ENCODE measurements at places on chromosomes 2 and 18.
A peak's percentile ranks its signal among the peaks of the same experiment; 100 is the strongest.

DNA sequence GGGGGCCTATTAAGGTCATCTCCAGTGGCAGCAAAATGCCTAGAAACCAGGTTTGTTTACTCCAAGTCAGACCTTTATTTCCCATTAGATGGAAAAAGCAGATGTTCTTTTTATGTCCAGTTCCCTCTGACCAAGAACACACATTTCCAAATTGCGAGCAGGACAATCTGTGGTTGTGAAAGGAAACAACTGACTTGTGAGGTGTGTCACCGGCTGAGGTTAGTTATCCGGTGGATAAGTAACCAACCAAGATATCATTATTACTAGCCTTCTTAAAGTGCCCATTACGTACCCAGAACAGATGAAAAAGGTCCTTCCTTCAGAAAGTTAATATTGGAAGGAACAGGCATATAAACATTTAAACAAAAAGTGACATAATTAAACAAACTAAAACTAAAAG lies 112.9 kb downstream of the THADA start:
- DNase-seq = no peak

DNA sequence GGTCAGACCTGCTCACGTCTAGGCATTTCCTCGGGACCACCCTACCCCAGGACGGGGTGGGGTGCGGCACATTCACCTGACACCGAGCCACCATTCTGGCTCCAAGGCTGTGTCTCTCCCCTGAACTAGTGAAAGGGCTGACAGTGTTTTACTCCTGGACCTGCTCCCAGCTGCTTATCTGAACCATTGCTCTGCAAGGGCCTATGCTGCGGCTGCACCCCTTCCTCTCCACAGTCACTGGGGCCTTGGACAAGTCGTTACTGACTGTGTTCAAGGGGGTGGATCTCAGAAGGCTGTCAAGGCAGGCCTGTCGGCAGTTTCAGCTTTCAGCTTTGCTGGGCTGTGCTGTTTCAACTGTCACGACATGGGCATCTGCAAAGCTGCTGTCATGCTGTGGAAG lies 11.7 kb downstream of the CREG2 start:
- no peak for DNase-seq

- no peak for DNase-seq
Measured at GRCh38 chr2:190791347-190791975, 89.2 kb upstream of the GLS start.

DNA sequence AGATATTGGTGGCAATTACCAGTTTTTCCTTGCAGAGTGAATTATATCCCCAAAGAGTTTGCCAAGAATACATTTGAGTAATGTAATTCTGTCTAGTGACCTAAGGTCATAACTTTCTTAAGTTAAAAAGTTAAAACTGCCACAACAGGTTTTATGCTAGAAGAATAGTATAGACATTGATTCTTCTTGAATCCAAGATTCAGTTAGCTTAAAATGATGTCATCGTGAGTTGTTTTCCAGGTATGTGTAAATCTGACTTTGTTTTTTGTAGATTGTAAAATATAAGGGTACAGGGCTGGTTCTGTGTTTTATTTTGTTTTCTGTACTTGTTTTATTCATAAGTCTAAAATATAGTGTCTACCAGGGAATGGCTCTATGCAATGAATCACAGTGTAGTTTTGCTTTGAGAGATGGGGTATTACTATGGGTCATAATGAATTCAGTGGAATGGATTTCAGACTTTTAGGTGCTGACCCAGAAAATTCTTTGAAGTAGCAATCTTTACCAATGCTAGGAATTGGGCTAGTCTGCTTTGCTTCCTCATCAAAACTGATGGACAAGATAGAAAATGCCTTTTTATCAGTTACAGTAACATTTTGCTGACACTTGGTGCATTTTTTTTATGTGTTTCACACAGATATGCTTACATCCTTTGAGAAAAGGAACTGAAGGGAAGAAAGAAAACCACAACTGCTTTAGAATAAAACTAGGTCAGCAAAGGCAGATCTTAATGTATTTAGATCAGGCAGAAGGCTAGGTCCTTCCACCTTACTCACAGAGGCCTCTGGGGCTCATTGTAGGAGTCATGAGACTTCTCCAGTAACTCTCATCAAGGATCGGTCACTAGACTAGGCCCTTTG lies 20.8 kb upstream of the MGAT5 start:
- no peak for DNase-seq

DNA sequence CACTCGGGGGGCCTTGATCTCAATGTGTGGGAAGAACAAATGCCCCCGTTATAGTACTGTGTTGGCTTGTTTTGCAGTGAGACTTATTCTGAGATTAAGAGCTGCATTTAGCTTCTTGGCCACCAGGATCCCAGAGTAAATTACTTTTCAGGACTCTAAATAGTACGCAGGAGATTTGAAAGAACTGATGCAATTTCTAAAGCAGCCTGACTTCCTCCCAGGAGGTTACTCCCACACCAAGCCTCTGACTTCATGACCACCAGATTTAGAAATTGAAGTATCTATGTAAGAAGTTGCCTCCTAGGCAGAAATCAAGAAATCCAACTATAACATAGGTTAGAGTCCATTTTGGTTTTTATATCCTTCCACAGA lies 67.0 kb downstream of the FEZ2 start:
- DNase-seq = no peak

DNA sequence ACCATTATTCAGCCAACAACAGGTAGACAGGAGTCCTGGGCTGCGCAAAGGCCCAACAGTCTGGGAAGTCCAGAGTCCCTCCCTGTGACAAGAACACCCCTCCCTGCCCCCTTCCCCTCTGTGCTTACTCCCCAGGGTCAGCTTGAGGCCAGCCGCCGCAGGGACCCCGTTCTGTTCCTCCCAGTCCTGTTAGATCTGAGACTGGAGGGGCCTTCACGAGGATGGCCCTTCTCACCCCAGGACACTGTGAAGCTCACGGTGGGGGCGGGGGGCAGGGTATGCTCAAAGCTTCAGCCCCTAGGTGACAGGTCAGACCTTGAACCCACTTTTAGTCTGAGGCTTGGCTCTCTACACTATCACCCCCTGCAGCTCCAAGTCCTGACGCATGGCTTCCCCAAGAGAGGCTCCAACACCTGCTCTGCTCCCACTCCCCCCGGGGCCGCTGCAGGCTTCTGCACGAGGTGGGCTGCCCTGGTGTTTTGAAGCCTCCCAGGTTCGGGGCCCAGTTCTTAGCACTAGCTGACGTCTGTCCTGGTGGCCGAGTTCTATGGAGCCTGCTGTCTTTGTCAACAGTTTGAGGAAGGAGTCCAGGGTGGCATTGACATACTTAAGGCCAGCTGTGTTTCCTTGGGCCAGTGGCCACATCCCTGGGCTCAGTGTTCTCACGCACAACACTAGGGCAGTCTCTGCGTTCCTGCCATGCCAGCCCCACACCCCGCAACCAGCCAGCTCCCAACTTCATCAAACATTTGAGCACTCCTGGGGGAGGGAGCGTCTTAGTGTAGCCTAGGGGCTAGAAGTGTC lies 37.2 kb upstream of the HPCAL1 start:
- no peak for DNase-seq

- DNase-seq = no peak
Measured at GRCh38 chr2:148619560-148620195, 24.9 kb upstream of the EPC2 start.

DNA sequence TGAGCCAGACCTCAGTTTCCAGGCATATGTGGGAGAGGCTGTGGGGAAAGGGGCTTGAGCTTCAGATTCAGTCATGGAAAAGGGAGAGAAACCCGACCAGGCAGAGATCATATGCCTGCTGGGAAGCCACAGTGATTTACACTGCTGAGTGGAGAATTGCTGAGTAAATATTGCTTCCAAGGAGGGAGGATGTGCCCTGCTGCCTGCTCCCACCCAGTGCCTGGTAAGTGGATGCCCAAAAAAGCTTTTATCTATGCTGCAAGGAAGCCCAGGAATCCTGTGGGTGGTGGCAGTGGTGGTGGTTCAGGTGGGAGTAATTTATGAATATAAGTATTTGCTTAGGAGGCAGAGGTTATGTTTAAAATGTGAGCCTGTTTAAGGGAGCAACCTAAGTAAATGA lies 39.5 kb downstream of the INO80C start:
- no peak for DNase-seq

GRCh38 chr18:62325806-62326645 lies 916 bp downstream of the TNFRSF11A start:
- DNase-seq = peak; percentile 54

GRCh38 chr2:127066942-127067341 lies 40.0 kb downstream of the BIN1 start:
- no peak for DNase-seq

DNA sequence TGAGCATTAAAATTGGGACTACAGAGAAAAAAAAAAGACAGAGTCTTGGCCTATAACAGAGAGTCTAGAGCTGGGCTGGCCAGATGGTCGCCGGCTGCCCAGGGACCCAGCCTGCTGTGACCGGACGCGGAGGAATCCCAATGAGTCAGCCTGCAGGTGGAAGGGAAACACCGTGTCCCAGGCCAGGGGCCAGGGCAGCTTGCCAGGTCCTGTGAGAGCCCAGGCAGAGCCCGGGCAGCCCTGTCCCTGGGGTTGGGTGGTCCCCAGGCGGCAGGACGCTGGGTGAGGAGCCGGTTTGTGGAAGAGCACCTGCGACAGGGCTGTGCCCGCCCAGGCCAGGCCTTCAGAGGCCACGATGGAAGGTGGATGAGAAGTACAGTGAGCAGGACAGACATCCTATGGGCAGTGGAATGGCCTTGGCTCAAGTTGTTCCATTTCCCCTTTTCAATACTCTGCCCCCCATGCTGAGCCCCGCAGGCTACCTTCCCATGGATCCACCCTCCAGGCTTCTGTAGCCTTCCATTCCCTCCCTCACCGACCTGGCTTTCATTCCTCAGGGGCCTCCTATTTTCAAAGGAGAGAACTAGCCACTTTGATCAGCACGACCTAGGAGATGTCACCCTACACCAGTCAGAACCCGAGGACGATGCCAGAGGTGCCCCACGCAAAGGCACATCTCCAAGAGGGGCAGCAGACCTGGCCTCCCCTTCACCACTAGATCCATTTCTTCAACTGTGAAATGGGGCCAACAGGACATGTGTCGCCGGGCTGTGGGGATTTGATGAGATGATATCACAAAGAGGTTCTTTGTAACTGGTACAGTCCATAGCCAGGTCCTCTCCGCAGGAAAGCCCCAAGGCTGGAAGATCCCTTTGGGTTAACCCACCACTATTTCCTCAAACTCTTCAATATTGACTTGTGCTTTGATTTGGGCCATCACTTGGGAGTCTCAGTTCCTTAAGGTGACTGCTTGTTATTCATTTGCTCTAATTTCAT lies 87.5 kb downstream of the POLR1A start:
- DNase-seq = no peak

- DNase-seq = no peak
Measured at GRCh38 chr2:27925766-27926472, 35.4 kb downstream of the BABAM2 start.

GRCh38 chr2:235868224-235868623 lies 300.0 kb downstream of the GBX2 start:
- no peak for DNase-seq

- DNase-seq = no peak
Measured at GRCh38 chr2:217468042-217468830, 534.6 kb downstream of the TNS1 start.

DNA sequence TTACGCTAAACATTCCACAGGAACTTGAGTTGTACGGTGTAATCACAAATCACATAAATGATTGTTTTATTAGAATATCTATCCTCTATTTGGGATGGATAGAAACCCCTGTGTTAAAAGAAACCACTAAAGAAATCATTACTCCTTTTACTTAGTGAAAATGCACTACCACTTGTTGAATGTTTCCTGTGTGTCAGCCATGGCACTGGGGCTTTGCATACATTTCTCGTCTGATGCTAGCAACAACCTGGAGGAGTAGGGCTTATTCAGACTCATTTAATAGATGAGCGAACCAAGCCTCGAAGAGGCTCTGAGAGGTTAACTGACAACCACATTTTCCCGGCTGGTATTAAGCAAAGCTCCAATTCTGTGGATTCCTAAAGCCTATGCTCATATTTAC lies 60.5 kb upstream of the PELI1 start:
- DNase-seq = no peak

DNA sequence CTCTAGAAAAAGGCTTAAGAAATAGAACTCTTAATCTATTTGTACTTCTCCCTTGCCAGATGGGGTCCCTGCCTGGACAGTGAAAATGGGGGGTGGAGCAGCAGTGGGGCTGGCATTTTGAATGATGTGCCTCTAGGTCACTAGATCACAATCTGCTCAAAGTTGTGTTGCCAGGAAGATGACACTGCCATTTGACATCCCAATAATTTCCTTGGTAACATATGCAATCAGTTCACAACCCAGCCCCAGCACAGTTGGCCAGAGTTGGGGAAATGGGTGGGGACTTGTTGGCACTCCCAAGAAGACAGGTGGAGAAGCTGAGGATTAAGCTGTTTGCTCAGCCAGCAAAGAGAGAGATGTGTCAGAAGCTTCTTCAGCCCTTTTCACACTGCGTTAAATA lies 558.3 kb upstream of the KLHL29 start:
- no peak for DNase-seq

DNA sequence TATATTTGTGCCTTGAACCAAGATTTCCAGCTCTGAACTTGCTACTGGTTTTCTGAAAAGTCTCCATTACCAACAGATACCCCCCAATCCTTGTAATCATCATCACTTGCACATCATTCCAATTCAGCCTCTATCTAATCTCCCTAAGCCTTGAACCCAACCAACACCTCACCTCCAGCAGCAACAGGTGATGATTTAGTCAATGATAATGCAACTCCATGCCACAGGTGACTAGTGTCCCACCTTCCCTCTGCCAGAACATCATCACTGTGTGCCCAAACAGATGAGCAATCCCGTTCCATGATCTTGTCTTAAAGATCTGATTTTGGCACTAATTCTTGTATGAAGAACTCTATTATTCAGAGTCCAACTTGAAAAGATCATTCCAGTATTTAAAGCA lies 67.5 kb downstream of the TIMM21 start:
- no peak for DNase-seq

GRCh38 chr2:222774941-222775340 lies 85.9 kb upstream of the ACSL3 start:
- DNase-seq = no peak

DNA sequence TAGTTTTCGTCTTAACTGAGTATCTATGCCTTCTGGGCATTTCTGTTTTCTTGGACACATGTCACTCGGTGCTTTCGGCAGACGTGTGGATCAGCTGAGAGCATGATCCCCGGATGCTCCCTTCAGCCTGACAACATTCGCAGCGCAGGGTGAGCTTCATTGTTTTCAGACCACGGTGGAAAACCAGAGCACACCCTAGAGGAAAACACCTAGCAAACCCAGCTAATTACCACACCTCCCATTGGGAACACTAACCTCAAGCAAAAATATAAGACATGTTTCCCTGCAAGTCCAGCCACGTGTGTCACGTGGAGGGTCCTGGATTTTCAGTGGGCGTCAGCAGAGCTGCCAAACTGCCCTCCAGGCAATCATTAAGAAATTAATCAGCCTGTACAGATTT lies 31.0 kb downstream of the ANKRD29 start:
- no peak for DNase-seq

GRCh38 chr18:79497638-79498081 lies 101.9 kb downstream of the NFATC1 start:
- DNase-seq = no peak

DNA sequence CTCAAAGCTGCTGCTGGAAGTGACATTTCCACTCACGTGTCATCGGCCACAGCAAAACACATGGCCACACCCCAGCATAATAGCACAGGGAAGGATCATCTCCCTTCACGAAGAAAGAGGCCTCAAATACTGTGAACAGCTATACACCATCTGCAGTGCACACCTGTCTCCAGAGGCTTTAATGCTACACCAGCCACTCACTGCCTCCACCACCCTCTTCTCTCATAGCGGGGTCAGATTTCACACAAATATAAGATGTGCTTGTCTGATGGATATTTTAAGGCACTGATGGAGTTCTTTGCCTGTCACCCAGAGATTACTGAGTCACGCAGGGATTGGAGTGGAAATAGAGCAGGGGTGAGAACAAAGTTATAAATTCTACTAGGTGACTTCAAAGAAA lies 374.0 kb downstream of the ZNF516 start:
- no peak for DNase-seq
